Mesenchymal stem cell (in vitro differentiated cells and primary cell): ENCODE measurements at places on chromosomes 16 and 17.

DNA sequence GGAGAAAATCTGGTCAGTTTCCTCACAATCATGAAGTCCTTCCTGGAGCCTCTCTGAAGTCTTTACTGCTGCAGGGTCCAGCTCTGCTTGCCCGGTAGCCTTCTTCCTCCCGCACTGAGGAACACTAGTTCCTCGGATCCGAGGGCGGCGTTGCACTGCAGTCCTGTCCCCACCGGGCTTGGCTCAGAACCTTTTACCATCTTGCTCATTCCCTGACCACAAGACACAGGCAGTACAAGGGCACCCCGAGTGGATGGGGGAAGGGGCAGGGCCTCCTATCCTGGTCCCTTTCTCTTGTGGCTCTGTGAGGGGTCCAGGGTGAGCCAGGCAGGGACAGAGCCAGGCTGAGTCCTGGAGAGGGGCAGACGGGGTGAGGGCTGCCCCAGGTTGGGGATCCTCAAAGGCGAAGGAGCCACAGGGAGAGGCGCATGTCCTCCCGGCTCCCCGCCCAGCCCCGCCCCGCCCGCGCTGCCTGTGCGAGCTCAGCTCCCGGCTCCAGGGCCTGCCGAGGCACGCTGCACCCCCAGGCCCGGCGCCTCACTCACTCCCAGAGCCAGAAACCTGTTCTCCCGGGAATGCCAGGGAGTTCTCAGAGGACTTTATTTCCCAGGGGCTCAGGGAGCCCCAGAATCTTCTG, 1.5 kb downstream of the FOXN1 start:
- no peak for DNase-seq

- no peak for DNase-seq
These were observed 179.1 kb upstream of the CHMP6 start for GRCh38 chr17:80812362-80813088.

DNA sequence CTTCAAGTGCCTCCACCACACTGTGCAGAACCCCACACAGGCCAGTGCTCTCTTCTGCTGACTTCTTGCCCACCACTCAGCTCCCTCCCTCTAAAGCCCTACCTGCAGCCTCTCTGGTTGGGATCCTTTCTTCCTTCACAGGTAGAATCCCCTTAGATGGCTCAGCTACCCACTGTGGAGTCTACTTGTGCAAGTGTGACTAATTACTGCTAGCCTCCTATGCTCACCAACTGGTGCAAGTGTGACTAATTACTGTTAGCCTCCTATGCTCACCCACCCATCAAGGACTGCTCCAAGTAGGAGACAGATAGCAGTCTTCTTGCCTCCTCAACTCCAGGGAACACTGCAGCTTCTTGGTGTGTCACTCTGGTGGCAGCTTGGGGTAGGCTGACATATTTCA, 43.6 kb downstream of the TEX14 start:
- DNase-seq, result no peak

DNA sequence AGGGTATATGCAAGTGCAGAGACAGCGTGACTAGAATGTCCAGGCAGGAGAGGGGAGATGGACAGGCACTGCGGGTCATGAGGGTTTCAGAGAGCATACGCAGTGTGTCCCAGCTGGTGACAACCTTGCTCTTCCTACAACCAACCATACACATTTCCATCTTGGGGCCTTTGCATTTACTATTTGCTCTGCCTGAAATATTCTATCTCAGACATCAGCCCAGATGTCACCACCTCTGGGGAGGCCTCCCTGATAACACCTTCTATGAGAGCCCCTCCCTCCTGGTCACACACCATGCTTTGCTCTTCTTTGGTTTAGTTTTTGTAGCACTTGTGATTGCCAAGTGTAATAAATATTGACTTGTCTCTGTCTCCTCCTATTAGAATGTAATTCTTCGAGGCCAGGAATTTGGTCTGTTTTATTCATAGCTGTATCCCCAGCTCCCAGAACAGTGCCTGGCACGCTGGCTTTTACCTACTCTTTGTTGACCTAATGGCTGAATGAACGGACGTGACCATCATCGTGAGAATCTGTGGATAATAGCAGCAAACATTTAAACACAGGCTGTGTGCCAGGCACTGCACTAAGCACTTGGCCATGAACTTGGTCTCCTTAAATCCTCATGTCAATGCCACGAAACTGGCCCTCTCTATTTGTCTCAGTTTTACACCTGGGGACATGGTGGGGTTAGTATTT, 51.9 kb downstream of the PLCG2 start:
- no peak for DNase-seq

GRCh38 chr17:21194226-21194625, 19.7 kb downstream of the TMEM11 start:
- DNase-seq, result no peak

- DNase-seq, result no peak
These were observed 13.8 kb downstream of the COPRS start for GRCh38 chr17:31845291-31845690.

DNA sequence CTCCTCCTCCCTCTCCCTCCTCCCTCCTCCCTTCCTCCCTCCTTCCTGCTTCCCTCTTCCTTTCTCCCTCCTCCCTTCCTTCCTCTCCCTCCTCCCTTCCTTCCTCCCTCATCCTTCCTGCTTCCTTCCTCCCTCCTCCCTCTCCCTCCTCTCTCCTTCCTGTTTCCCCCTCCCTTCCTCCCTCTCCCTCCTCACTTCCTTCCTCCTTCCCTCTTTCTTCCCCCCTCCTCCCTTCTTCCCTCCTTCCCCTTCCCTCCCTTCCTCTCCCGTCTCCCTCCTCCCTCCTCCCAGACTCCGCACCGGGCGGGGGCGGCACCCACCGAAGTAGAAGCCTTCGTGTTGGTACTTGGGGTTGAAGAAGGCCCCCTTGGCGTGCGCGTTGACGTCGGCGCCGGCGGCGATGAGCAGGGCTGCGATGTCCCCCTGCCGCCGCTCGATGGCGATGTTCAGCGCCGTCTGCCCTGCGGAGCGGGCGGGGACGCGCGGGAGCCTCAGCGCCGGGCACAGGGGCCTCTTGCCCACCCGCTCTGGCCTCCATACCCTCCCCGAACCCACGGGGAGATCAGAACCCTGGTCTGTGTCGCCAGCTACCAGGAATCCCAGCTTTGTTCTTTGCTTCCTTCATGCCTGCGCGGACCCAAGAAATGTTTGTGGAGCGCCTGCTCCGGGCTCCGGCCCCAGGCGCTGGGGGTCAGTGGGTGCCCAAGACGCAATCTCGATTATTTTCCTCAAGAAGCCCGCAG, 22.2 kb downstream of the TRPV3 start:
- DNase-seq, result peak; percentile 71
